ENCODE measurements at places on chromosomes 6 and 20. TPM values are rescaled to one million over a fixed set of nuclear protein-coding genes. Genes with fewer than 3 reads are reported as not detected.

Gene GHRH
- not detected for total RNA-seq

Gene MACROD2
- 0.25 TPM for total RNA-seq

Gene METTL24
- total RNA-seq, result not detected

Gene RSPO3
- total RNA-seq, result not detected

Gene TFAP2B
- not detected for total RNA-seq

Gene MBOAT1
- total RNA-seq, result 35.7 TPM

Gene USP49
- total RNA-seq, result 2.0 TPM

Gene IL17A
- not detected for total RNA-seq

Gene GDAP1L1
- total RNA-seq, result not detected

Gene C6orf89
- total RNA-seq, result 21.4 TPM

Gene FERMT1
- total RNA-seq, result 0.13 TPM

Gene FBXO30
- total RNA-seq, result 11.4 TPM

Gene FABP7
- total RNA-seq, result not detected

Gene TINAG
- total RNA-seq, result not detected

Gene PXDC1
- 71.8 TPM for total RNA-seq

Gene FAXC
- 0.39 TPM for total RNA-seq

Gene MATN4
- under 0.01 TPM for total RNA-seq
